Stimulated activated CD8-positive, alpha-beta memory T cell treated with anti-CD3 and anti-CD28 coated beads, Interleukin-15, amount 100 ng/mL, for 48 hours (primary cell): ENCODE measurements at places on chromosomes 12 and 14.

DNA sequence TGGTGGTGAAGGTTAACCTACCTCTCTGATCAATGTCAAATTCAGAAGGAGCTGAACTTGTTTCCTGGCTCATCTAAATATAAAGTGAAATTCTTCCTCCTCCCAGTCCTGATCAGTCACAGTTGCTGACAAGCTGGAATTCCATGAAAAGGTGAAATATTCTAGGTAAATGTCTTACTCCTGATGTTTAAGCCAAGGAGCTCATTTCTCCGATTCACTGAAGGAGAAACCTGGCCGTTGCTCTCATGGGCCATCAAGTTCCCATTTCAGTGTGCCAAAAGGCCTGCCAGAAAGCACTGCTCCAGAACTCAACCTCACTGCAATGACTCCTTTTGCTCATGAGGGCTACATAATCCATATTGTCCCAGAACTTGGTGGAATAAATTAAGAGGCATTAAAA lies 707.5 kb downstream of the GALC start:
- DNase-seq = no peak

DNA sequence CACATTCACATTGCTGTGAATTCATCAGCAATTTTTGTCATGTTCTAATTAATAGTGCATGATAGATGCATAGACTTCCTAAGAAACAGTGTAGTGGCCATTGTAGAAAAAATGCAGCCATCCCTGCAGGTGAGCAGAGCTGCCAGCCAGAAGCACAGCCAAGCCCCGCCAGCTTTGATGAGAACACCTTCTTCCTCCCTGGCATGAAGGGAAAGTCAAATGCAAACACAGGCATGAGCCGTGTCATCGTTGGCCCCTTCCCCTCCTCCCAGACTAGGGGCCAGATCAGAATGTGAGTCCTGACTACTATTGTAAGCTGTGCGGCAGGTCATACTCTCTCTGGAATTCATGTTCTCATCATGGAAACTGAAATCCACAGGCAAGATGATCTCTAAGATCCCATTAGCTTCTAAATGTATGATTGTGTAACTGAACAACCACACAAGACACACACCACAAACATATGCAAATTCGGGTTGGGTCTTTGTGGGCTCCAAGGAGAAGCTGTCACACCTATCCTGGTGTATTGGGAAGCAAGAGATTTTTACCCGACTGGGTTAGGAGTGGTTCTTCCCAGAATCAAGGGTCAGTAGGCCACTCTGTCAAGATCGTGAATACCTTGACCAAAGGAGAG lies 2.8 kb upstream of the AQP2 start:
- no peak for DNase-seq

- DNase-seq = no peak
These were observed 24.8 kb downstream of the FOS start for GRCh38 chr14:75303381-75303789.

GRCh38 chr12:123760267-123760938 lies 1.7 kb upstream of the DNAH10 start:
- no peak for DNase-seq

DNA sequence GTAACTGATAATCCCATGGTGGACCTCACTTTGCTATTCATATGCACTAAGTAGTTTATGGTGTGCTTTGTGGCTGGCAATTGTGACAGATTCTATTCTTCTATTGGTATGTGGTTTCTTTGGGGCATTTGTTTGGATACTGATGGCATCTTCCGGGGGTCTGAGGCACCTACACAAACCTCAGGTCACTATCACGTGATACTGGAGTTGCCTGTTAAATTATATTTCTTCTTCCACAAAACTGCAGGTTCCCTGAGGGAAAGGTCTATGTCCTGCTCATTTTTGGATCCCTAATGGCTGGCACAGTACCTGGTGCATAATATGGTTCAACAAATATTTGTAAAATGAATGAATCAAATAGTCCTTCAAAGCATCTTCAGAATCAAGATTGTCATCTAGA lies 49.5 kb upstream of the HELB start:
- no peak for DNase-seq

DNA sequence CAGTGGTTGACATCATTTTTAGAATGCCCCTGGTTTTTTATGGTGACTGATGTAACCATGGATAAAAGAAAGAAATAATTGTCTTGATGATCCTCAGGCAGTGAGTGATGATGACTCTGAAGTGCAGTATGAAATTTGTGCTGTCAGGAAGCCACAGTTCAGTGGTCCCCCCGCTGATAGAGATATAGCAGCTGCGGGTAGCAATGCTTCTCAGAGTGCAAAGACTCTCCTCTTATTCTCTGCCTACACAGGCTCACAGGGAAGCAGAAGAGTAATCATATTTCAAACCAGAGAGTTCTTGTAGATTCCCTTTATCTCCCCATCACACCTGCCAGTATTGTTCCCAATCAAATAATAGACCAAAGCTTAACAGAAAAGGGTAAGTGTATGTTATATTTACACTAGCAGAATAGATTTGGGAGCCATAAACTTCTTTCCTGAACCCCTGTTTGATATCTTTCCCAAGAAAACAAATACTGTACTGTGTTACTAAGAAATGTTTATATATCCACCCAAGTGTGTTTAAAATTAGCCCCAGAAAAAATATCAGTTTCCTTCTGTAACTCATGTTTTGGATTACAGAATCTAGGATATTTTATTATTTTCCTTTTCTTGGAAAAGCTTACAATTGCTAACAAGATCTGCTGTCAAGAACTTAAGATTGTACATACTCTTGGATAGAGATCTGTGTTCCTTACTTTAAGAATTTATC lies 1817.4 kb upstream of the FLRT2 start:
- DNase-seq = no peak

- DNase-seq = no peak
These were observed 107.0 kb upstream of the PRICKLE1 start for GRCh38 chr12:42696406-42697149.

DNA sequence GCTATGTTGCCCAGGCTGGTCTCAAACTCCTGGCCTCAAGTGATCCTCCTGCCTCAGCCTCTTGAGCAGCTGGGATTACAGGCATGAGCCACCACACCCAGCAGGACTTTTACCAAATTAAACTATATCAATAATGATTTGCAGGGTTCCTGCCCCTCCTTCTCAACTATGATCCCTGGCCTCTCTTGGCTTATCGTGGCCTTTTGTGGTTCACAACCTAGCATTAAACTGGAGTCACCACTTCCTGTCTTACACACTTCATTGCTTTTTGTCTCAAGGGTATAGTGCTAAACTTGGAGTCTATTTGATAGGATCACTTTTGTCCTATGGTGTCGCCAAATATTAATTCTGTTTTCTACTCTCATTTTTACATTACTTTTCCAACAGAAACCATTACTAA lies 64.5 kb downstream of the SEC23A start:
- DNase-seq = no peak

DNA sequence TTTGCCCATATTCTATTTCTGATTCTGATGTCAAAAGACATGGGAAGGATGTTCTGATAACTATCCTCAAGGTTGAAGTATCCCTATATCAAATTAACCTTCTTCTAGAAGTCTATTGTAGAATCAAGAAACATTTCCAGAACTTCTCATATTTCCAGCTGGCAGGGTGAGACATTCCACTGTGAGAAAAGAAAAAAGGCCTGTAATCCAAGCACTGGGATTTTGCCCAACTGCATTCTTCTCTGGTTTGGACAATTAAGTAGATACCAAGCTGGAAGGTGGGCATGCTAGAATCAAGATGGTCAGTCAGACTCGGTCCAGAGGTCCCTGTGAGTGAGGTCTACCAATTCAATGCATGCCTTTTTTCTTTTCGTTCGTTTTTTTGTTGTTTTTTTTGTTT lies 60.9 kb downstream of the MAP3K9 start:
- DNase-seq = no peak

GRCh38 chr12:97148941-97149559 lies 242.0 kb downstream of the NEDD1 start:
- peak; percentile 11 for DNase-seq

- no peak for DNase-seq
These were observed 16.3 kb upstream of the BEGAIN start for GRCh38 chr14:100603341-100604120.

GRCh38 chr12:26318661-26319068 lies 123.3 kb downstream of the SSPN start:
- no peak for DNase-seq

DNA sequence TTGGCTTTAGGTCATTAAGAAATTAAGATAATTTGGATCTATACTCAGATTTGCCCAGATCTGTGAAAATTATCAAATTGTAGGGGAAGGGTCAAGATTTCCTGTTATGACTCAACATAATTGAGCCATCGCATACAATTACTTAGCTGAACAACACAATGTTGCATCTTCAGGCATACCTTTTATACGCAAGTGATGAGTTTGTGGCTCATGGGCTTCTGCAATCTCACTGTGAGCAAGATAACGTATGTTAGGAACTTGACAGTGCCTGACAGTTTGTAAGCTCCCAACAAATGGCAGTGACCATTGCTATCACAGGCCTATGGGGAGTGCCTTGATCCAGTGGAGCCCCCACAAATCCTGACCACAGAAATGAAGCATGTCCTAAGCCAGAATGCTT lies 199.7 kb downstream of the BCAT1 start:
- no peak for DNase-seq

DNA sequence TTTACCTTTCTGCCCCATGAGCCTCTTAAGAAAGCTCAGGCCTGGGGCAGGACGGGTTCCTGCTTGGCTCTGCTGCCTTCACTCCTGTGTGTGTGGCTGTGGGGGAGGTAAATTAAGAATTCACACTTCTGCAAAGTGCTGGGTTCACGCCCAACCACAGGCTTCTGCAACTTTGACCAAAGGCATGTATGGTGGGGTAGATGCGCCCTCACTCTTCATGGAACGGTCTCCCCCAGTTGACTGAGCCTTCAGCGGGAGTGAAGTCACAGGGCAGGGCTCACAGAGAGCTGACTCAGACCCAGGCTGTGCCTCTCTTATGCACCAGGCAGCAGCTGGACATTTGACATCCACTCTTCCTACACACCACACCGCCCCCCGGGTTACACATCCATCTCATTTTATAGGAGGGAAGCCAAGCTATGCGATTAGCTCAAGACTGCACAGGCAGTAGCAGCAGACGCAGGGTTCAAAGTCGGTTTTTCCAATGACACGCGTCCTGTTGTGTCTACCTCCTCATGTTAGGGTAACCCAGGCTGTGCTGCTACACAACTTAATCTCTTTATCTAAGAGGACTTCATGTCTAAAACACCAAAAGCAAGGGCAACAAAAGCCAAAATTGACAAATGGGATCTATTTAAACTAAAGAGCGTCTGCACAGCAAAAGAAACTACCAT lies 15.4 kb upstream of the BCL11B start:
- no peak for DNase-seq

- DNase-seq = no peak
These were observed 53.2 kb upstream of the PKP2 start for GRCh38 chr12:32949815-32950214.

- DNase-seq = no peak
These were observed 367.9 kb downstream of the PAWR start for GRCh38 chr12:79322905-79323304.
